ENCODE measurements at places on chromosomes 4 and X. TPM values are rescaled to one million over a fixed set of nuclear protein-coding genes. Genes with fewer than 3 reads are reported as not detected.

EVC2 gene
- total RNA-seq: 14.2 TPM

NAP1L3 gene
- total RNA-seq: 11.8 TPM

GPRASP2 gene
- 13.7 TPM for total RNA-seq

VSIG4 gene
- total RNA-seq: not detected

FAM149A gene
- 4.1 TPM for total RNA-seq

CFAP99 gene
- not detected for total RNA-seq

SLITRK4 gene
- total RNA-seq: 0.61 TPM

MAGEA2B gene
- total RNA-seq: not detected

SMIM10 gene
- total RNA-seq: 3.6 TPM

FRAS1 gene
- total RNA-seq: 9.0 TPM

CETN2 gene
- total RNA-seq: 44.4 TPM
